ENCODE measurements at places on chromosomes 1 and 21.

DNA sequence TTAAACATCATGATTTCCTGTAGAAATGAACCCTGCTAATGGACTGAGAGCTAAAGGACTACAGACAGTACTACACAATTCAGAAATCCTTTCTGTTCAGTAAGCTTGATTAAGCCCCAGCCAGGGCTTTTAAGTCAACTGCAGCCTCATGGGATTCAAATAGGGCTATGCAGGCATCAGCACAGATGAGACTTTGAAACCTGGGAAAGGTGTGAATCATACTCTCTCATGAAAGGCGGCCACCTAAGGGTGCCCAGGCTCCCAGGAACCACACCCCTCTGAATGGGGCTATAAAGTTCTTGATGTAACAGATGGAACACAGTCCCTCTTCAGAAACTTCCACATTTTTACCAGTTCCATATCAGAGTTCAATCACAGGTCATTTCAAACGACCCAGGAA, 7.6 kb downstream of the SIPA1L2 start:
- no peak for DNase-seq

GRCh38 chr1:208420696-208421095, 176.5 kb upstream of the PLXNA2 start:
- DNase-seq: no peak

DNA sequence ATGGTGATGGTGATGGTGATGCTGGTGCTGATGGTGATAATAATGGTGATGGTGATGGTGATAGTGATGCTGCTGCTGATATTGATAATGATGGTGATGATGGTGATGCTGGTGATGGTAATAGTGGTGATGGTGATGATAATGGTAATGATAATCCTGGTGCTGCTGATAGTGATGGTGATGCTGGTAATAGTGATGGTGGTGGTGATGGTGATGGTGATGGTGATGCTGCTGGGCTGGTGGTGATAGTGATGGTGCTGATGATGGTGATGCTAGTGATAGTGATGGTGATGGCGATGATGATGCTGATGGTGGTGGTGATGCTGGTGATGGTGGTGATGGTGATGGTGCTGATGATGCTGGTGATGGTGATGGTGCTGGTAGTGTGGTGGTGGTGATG, 58.4 kb upstream of the IGSF21 start:
- no peak for DNase-seq

GRCh38 chr1:214513394-214513793, 38.0 kb downstream of the PTPN14 start:
- no peak for DNase-seq

DNA sequence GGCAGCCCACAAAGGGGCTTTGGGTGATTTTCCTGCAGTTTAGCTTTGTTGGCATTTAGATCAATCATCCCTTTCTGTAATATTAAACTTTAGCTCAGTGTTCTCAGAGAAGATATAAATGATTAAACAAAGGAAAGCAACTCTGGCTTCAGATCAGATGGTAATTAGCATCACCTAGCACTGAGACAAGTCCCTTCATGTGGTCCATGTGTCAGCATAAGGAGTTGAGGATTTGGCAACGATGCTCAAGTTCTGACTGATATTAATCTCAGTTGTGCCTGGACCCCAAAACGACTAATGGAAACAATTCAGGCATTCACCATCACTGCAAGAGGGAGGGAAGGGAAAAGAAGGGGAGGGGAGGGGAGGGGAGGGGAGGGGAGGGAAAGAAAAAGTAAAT, 60.4 kb downstream of the SEC16B start:
- DNase-seq: no peak

GRCh38 chr1:64915381-64916274, 50.7 kb downstream of the JAK1 start:
- no peak for DNase-seq

DNA sequence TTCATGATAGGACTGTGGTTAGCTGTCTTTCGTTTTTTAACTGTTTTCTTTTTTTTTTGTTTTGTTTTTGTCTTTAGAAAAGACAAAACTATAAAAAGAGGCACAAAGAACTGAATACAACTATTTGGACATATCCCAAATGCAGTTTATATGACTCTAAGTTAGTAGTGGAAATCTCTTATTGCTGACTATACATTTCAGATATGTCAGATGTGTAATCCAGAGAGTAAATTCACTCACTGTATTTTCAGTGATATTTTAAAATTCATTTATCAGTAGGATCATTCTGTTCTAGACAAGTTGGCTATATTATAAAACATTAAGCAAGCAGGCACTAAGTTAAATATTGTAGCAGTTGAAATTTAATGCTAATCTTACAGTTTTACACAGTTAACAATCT, 5.7 kb downstream of the RAP1A start:
- no peak for DNase-seq

DNA sequence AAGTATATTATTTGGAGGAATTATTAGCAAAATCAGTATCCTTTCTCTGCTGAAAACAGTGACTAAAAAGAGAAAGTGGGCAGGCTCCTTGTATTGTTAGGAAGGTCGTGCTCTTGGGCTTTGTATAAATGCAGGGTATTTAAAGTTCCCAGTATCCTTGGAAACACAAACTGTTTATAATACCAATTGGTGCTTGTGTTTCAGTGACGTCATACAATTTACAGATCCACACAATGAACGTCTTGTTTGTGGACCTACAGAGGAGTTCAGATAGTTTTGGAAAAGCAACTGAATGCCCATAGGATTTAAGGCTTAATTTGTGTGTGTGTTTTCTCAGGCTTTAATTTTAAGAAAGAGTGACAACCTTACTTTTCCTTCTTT, 168.2 kb downstream of the RASAL2 start:
- no peak for DNase-seq

Data from fibroblast of skin of left quadriceps (primary cell).